ENCODE measurements at places on chromosomes 5 and 9.

DNA sequence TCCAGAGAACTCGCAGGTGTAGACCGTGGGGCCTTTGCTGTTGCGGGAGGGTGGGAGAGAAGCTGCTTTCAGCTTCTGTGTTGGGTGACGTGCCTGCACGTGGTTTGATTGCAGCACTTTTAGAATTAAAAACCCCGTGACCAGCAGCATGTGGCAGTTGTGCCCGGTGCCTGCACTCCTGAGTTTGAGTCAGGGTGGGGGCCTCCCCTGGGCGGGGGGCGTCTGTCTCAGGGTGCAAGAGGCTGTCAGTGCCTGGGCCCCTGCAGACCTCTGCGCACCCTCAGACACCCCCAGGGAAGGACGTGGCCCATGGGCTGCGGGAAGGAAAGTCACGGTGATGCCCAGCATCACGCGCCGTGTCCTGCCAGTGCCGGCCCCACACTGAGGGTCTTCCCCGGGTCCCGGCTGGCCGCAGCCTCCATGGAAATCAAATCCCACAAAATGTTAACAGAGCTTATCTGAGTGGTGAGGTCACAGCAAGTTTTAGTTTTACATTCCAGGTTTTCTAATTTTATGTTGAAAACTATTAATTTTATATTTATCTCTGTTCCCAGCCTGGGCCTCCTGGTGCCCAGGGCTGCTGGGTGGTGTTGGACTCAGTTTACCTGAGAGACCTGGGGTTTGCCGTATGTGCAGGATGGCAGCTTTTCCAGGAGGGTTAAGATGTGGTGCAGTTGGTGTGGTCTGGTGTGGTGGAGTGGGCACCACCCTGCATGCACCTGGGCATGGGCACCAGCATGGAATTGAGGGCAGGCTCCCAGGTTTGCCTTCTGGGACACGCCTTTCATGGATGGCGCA is 33.3 kb downstream of the AHRR start:
- DNase-seq = no peak

GRCh38 chr9:34262971-34263370 is 66.1 kb downstream of the KIF24 start:
- no peak for DNase-seq

DNA sequence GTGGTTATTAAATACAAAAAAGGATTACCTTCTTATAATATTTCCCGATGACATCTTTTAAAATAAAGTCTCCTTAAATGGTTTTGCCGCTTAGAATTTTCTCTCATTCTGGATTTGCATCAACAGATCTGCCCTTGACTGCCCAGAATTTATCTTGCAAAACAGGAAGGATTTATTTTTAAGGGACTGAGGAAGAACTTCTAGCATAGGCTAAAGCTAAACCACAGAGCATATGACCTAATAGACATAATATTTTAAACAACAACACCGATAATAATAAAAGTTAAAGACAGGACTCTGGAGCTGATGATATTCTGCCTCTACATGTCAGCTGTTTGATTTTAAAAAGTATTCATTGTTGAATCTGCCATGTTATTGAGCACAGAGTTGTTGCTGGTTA is 145.3 kb upstream of the ADCY2 start:
- DNase-seq = no peak

- DNase-seq = no peak
Observed at GRCh38 chr5:173303878-173304590, 24.2 kb downstream of the STC2 start.
